Vein endothelial cell (primary cell): ENCODE measurements at places on chromosomes 2 and 18. TPM values are rescaled to one million over a fixed set of nuclear protein-coding genes. Genes with fewer than 3 reads are reported as not detected.

SLC38A11 gene
- total RNA-seq: not detected in 2 replicates

EML6 gene
- 0.65 and 0.86 TPM in 2 replicates for total RNA-seq

COLEC12 gene
- total RNA-seq: 4.2 and 8.2 TPM in 2 replicates

ST8SIA5 gene
- 0.10 TPM in 1 of 2 replicates, not detected in the other for total RNA-seq

ABCG8 gene
- total RNA-seq: not detected in 2 replicates

MALL gene
- total RNA-seq: 67.0 and 130 TPM in 2 replicates

STK16 gene
- 21.9 and 31.5 TPM in 2 replicates for total RNA-seq

CHRNG gene
- total RNA-seq: not detected in 2 replicates

ICA1L gene
- 2.0 and 3.1 TPM in 2 replicates for total RNA-seq

RIT2 gene
- not detected in 2 replicates for total RNA-seq

CYP26B1 gene
- 0.19 and 0.65 TPM in 2 replicates for total RNA-seq

HRH4 gene
- under 0.01 and 0.10 TPM in 2 replicates for total RNA-seq

DSEL gene
- total RNA-seq: 25.1 and 26.8 TPM in 2 replicates

CD8B2 gene
- not detected in 2 replicates for total RNA-seq

GYPC gene
- total RNA-seq: 120 and 147 TPM in 2 replicates

HOXD8 gene
- total RNA-seq: 22.1 and 24.8 TPM in 2 replicates

ANKRD23 gene
- total RNA-seq: 0.65 and 1.9 TPM in 2 replicates

RAB17 gene
- total RNA-seq: 2.3 and 9.5 TPM in 2 replicates

PPP1R1C gene
- under 0.01 and 0.10 TPM in 2 replicates for total RNA-seq

NEDD4L gene
- total RNA-seq: 27.8 and 28.1 TPM in 2 replicates

MOCOS gene
- 0.48 and 0.65 TPM in 2 replicates for total RNA-seq

IL1RL2 gene
- total RNA-seq: not detected in 2 replicates

PDE1A gene
- total RNA-seq: 1.7 and 4.9 TPM in 2 replicates

AFG3L2 gene
- total RNA-seq: 39.5 and 60.3 TPM in 2 replicates

TUBA3E gene
- total RNA-seq: not detected in 2 replicates

GLI2 gene
- under 0.01 and 0.19 TPM in 2 replicates for total RNA-seq

POTEF gene
- 0.29 and 0.33 TPM in 2 replicates for total RNA-seq

ZSWIM2 gene
- total RNA-seq: under 0.01 and 0.10 TPM in 2 replicates

DNAJC5G gene
- 0.19 and 0.98 TPM in 2 replicates for total RNA-seq

CFAP221 gene
- total RNA-seq: not detected in 2 replicates

OBSL1 gene
- total RNA-seq: 18.5 and 22.5 TPM in 2 replicates

RBMS1 gene
- total RNA-seq: 98.6 and 114 TPM in 2 replicates

PFN4 gene
- 0.38 TPM in 1 of 2 replicates, not detected in the other for total RNA-seq

FOXD4L1 gene
- under 0.01 TPM in 1 of 2 replicates, not detected in the other for total RNA-seq

RASGRP3 gene
- total RNA-seq: 117 and 201 TPM in 2 replicates

GRP gene
- not detected in 2 replicates for total RNA-seq

CD8A gene
- not detected in 2 replicates for total RNA-seq

PID1 gene
- total RNA-seq: under 0.01 and 0.48 TPM in 2 replicates

IL1R1 gene
- 2.0 and 4.2 TPM in 2 replicates for total RNA-seq

BCL11A gene
- total RNA-seq: 0.33 and 0.38 TPM in 2 replicates

PROKR1 gene
- under 0.01 TPM in 1 of 2 replicates, not detected in the other for total RNA-seq

AMER3 gene
- total RNA-seq: not detected in 2 replicates

ITPRIPL1 gene
- 2.9 and 3.4 TPM in 2 replicates for total RNA-seq

AQP12A gene
- total RNA-seq: not detected in 2 replicates

DYNAP gene
- total RNA-seq: not detected in 2 replicates

SLC9A2 gene
- total RNA-seq: under 0.01 TPM in 1 of 2 replicates, not detected in the other

RUFY4 gene
- total RNA-seq: 0.29 TPM in 1 of 2 replicates, not detected in the other

SOX11 gene
- not detected in 2 replicates for total RNA-seq

NT5C1B gene
- not detected in 2 replicates for total RNA-seq

RESP18 gene
- total RNA-seq: not detected in 2 replicates

FOXI3 gene
- not detected in 2 replicates for total RNA-seq

RTKN gene
- total RNA-seq: 10.8 and 17.0 TPM in 2 replicates

GCKR gene
- 0.98 and 3.2 TPM in 2 replicates for total RNA-seq
